CD4-positive, alpha-beta T cell (primary cell): ENCODE measurements at places on chromosomes 2 and 18.

DNA sequence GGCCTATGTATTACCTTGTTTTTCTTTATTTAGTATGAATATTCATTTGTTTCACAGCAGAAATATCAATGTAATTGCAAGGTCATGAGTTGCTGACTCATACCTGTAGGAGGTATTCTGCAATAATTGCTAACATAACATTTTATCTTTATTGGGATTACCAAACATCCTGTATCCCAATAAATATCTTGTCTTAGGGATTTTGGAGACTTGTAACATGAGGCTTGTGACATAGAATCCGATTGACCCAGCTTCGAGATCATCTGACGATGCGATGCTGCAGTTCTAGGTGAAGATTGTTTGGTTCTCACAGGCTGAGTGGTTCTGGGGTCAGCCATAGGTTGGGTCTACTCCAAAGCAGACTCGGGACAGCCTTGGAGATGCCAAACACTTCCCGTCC, 133.4 kb upstream of the RND3 start:
- no peak for DNase-seq

DNA sequence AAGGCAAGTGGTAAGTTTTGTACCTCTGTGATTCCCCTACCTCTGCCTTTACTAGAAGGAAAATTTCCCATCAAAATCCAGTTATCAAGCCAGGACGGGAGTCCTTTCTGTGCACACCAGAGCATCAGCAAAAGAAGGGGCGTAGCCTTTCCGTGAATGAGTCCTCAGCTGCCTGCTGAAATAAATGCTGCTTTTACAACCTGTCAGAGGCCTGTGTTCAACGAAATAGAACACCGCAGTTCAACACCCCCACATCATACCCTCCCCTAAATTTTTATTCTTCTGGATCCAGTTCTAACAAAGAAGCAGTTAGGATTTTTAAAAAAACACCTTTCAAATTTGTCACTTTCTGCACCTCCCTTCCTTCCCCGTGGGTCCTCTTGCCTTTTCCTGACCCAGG, 135.8 kb downstream of the SETBP1 start:
- DNase-seq = no peak

- no peak for DNase-seq
Observed at GRCh38 chr2:74387346-74387745, 7.2 kb upstream of the DCTN1 start.

- DNase-seq = no peak
Observed at GRCh38 chr2:133972786-133973185, 281.1 kb upstream of the MGAT5 start.

GRCh38 chr2:181836583-181836982, 54.9 kb upstream of the ITPRID2 start:
- DNase-seq = no peak

DNA sequence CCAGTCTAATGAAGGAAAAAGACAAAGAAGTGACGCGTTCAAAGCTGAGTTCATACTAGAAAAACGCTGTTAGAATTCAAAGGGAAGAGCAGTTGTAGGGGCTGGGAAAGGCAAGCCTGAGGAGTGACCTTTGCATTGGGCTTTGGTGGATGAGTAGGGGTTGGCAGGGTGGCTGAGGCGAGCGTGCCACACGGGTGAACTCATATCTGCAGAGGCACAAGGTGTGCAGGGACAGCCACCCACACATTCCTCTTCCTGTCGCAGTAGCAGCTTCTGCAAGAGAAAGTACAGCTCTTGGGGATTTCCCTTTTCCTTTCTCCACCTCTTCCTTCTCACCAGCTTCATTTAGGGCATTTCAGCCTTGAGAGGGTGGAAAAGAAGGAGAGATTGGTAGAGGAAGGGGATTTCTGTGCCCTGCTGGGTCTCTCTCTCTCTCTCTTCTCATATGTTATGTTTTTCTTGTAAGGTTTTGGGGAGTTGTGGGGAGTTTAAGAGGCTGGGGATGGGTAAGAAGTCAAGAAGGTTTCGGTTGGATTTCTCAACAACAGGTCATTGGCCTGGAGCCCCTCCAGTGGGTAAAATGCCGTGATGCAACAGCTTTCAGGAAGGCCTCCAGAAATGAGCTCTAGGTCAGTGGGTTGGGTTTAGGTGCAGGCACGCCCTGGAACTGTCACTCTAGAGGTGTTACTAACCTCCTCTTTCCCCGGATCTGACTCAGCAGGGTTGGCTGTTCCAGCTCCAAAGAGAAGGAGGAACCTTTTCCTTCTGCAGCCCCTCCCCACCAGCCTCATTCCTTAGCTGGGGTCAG, 40.1 kb downstream of the ODC1 start:
- peak; percentile 44 for DNase-seq

DNA sequence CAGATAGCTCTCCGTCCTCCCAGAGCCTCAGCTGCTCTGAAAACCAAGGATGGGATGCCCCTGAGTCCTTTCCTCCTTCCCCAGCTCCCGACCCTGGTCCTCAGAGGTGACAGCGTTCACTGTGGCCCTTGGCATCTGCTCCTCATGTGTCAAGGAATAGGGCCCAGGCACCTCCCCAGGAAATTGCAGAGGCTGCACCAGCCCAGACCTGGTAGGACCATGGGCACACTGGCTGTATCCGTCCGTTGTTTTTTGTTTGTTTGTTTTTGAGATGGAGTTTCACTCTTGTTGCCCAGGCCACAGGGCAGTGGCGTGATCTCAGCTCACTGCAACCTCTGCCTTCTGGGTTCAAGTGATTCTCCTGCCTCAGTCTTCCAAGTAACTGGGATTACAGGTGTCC, 37.5 kb upstream of the SLC66A3 start:
- DNase-seq = no peak

GRCh38 chr2:225600444-225600843, 200.9 kb downstream of the NYAP2 start:
- no peak for DNase-seq

- no peak for DNase-seq
Observed at GRCh38 chr2:183951630-183952029, 646.7 kb upstream of the ZNF804A start.

DNA sequence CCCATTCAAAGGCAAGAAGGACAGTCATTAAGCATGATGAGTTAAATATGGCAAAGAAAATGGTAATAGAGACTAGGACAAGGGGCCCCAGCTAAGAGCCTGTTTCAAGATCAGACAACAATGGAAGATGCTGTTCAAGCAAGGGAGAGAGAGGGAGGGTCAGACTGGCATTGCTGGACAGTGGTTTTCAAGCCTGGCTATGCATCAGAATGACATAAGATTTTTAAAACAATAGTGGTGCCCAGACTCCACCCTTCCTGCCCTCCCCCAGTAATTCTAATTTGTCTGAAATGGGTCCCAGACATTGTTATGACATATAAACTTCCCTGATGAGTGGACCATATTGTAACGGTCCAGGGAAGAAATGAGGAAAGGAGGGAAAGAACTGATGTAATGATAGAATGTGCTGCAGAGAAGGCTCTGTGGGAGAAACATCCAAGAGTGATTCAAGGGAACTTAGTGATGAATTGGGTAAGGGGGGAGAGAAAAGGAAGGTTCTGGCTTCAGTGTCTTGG, 112.9 kb upstream of the TRIB2 start:
- DNase-seq = no peak

GRCh38 chr2:122101319-122101718, 345.9 kb downstream of the TSN start:
- DNase-seq = no peak

GRCh38 chr2:66541646-66542045, 106.7 kb downstream of the MEIS1 start:
- no peak for DNase-seq
